ENCODE measurements at places on chromosomes 1 and 21.

GRCh38 chr1:17654519-17654918, 100.6 kb upstream of the ACTL8 start:
- DNase-seq: no peak

DNA sequence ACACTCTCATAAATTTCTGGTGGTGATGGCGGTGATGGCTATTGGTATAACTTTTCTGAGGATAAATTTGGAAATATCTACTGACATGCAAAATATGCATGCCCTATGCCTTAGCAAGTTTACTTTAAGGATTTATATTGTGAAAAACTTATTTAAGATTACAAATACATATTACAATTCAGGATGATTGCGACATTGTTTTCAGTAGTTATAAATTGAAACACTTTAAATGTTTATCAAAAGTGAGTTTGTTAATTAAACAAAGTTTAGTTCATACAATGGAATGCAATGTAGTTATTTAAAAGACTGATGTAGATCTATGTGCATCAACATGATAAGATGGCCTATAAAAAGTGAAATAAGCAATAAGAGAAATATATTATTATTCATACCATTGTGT, 331.3 kb upstream of the NR5A2 start:
- DNase-seq: no peak

GRCh38 chr1:175369696-175370095, 177.1 kb upstream of the KIAA0040 start:
- DNase-seq: no peak

GRCh38 chr1:998745-998994, 1.2 kb downstream of the HES4 start:
- DNase-seq: no peak

DNA sequence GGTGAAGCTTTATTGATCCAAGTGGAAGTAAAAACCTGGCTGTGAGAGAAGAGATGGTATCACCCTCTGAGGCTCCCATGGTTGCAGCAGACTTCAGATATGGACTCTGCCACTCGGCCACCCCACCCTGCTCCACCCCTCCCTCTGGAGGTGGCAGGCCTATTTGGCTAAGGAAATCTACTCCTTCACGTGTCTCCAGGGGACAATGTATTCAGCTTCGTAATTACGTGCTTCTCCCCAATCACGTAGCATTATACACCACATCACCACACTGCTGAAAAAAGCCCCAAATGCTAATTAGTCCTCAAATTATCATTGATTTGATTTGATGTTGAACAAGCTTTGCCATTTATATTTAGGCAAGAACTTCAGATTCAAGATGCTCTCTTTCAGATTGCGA, 220.7 kb downstream of the OMA1 start:
- DNase-seq: no peak

DNA sequence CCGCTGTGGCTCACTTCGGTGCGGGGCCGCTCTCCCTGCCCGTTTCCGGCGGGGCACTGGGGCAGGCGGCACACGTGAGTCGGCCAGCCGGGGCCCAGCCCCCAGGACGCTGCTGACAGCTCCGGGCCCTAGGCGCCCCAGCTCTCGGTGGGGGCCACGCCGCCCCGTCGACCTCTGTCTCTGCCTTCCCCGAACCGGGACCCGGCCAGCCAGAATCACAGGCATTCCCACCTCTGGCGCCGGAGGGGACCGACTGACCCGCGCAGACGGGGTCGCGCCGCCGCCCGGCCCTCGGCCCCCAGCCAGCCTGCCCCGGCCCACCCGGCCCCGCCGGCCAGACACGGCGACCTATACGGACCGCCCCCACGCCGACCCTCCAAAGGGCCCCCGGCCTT, 755 bp downstream of the SCMH1 start:
- peak; percentile 61 for DNase-seq

GRCh38 chr1:62398377-62398776, 38.5 kb upstream of the USP1 start:
- DNase-seq: no peak

- no peak for DNase-seq
Measured at GRCh38 chr1:241408170-241408569, 51.2 kb upstream of the RGS7 start.

GRCh38 chr1:94947437-94947836, 20.5 kb upstream of the CNN3 start:
- no peak for DNase-seq

DNA sequence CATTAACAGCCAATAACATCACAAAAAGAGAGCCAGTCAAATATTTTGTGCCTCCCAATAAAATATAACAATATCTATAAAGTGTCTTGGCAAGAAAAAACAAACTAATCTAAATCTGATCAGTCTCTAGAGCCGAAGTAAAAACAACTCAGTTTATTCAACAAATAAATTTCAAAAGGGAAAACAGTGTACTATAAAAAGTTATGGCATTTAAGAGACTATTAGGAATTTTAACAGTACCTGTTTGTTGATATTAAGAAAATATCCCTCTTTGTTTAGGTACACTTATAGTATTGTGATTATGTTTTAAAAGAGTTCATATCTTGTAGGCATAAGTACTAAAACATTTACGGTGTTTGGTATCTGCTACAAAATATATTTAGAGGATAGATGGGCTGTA, 36.6 kb upstream of the C1orf53 start:
- DNase-seq: no peak

DNA sequence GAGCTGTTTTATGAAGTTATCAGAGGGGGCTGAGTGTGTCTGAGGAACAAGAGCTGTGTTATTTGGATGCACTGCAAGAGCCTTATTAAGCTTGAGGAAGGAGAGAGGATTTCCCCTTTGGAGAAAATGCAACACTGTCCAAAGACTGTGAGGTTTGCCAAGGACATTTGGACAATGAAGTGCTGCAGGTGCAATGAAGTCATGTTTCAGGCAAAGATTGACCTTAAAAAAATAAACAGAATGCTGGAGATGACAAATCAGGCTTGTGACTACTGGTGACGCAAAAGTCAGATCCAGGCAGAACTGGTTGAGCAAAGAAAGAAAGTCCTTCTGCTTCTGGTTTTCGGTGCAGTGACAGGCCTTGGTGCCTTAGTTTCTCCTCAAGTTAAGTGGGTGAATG, 125.2 kb upstream of the KIAA0040 start:
- DNase-seq: no peak

DNA sequence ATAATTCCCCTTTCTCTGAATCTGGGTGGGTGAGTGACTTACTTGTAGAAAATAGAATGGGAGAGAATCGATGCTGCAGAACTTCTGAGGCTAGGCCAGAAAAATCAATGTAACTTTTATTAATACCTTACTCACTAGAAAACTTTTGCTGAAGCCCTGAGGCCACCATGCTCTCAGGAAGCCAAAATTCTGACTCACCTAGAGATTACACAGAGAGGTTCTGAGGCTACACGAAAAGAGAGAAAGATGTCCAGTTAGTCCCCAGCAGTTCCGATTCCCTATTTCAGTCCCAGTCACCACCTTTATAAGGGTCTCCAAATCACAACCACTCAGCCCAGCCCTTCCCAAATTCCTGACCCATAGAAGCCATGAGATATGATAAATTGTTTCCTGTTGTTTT, 135.2 kb downstream of the NTPCR start:
- no peak for DNase-seq

- DNase-seq: no peak
Measured at GRCh38 chr1:27833470-27833869, 2.9 kb downstream of the PPP1R8 start.

- DNase-seq: no peak
Measured at GRCh38 chr1:209526137-209526536, 57.4 kb upstream of the CAMK1G start.

- DNase-seq: peak; percentile 46
Measured at GRCh38 chr1:228275430-228276173, 67.8 kb downstream of the OBSCN start.

GRCh38 chr1:221637641-221638041, 104.2 kb downstream of the DUSP10 start:
- no peak for DNase-seq

- DNase-seq: no peak
Measured at GRCh38 chr1:8006037-8006963, 19.8 kb downstream of the ERRFI1 start.

GRCh38 chr1:43545339-43545694, 14.6 kb downstream of the PTPRF start:
- DNase-seq: no peak

DNA sequence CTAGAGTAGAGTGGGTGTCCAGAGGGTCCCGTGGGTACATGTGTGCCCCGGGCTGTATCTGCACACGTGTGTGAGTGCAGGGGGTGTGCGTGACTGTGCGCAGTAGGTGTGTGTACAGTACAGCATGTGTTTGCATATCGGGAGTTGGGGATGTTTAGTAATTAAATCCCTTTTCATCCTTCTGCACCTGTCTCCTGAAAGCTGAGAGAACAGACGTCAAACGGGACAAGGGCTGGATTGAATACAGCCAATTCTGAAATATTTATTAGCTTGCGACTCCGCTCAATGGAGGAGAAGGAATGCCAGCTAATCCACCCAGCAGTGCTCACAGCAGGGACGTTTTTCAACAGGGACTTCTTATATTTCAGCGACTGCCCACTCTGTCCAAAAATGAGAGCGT, 44.7 kb upstream of the CASZ1 start:
- no peak for DNase-seq

GRCh38 chr1:76293831-76294230, 219.3 kb downstream of the ST6GALNAC3 start:
- no peak for DNase-seq

GRCh38 chr1:54267815-54268761, 68.1 kb downstream of the MRPL37 start:
- DNase-seq: no peak

DNA sequence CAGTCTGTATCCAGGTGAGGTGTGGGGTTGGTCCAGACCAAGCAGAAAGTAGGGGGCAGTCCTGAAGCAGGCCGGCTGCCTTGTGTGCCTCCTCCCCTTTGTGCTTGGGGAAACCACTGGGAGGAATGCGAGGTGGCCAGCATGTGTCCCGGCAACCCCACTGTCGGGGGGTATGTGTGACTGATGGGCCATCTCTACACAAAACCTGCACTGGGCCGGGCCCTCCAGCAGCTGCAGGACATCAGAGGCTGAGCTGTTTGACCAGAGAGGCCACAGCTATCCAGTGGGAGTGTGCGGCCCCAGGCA, 33.3 kb downstream of the TMEM51 start:
- no peak for DNase-seq

DNA sequence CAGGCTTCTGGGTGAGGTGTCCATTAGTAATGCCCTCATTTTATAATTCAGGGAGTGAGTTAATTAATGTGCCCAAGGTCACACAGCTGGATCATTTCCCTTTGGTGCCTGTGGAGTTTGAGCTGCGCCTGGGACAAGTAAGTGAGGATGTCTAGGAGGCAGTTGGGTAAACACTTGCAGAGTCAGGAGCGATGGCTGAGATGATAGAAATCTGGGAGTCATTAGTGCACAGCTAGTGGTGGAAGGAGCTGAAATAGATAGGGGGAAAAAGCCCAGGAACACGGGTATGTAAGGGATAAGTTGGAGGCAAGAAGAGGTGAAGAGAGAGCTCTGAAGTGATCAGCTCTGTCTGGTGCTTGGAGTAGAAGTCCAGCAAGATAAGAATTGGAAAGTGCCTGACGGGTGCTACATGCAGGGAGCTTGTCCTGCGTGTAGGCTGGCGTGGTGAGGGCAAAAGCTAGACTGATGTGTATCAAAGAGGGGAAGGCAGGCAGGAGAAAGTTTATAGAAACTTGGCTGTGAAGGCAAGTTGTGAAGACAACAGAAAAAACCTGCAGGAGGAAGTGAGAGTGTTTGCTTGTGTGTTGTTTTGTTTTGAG, 1.7 kb upstream of the SCAF4 start:
- DNase-seq: no peak

- DNase-seq: no peak
Measured at GRCh38 chr1:171166361-171166760, 18.7 kb upstream of the FMO2 start.

- DNase-seq: no peak
Measured at GRCh38 chr1:54371942-54372275, 34.3 kb downstream of the SSBP3 start.

DNA sequence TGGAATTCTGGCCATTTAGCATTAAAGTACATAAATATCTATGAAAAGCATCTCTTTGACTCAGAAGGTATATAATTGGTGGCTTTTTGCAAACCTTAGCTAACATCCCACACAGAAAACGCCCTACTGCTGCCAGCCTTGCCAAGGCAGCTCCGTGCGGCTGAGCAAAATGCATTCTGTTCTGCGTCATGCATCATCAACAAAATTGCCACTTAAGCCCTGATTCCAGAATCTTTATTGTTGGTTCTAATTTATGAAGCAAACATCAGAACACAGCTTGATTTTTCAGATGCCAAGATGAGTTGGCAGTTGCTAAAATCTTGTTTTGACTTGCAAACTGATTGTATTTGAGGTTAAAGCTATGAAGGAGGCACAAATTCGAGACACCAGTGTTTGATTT, 314.9 kb upstream of the DEPDC1 start:
- DNase-seq: no peak

DNA sequence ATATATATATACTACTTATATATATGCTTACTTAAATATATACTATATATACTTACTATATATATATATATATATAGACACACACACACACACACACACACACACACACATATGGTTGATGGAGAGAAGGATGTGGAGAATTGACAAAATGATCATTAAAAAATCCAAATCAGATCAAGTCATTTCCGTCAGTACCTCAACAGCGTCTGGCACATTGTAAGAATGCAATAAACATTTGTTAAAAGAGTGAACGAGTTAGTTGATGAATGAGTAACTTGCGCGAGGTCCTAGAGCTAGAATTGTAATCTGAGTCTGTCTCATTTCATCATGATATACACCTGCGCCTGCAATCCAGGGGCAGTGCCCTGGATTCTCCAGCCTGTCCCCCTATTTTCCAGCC, 243.0 kb upstream of the MAP1LC3C start:
- DNase-seq: no peak

DNA sequence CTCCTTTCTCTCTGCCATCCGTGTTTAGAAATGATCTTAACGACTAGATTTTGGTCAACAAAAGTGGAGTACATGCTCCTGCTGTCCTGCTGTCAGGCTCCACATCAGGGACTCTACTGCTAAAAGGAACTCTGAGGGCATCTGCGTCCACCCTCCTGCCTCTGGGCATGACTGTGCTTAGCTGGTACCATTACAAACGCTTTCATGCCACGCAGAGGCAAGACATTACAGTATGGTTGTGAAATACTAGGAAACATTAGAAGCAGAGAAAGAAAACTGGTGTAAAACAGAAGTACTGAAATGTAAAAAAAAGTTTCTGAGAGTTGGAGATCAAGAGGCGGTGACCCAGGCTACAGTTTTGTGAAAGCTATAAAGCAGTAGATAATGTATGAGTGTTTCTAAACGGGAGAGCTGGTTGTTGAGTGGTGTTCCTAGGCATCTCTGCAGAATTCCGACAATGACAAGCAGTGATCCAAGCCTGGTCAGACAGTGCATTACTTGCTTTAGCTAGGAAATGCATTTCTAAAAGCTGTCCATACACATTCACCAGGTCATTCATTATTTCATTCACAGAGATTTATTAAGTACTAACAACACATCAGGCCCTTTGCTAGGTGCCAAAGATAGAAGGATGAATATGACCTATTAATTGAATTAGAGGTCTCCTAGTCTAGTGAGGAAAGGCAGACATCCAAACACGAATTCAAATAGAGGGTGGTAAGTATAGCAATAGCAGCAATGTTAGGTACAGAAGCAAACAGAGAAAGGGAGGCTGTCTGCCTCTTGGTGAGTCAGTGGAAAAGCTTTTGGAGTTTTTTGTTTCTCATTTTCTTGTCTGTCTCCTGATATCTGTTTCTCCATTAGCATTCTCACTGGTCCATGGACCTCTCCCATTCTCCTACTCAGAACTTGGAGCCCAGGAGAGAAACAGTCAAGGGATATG, 401.9 kb downstream of the LMO4 start:
- DNase-seq: no peak

- no peak for DNase-seq
Measured at GRCh38 chr1:98472878-98473277, 188.6 kb upstream of the SNX7 start.

GRCh38 chr21:18894387-18894786, 490.8 kb upstream of the TMPRSS15 start:
- no peak for DNase-seq
